ENCODE measurements at places on chromosomes 2 and 18.

DNA sequence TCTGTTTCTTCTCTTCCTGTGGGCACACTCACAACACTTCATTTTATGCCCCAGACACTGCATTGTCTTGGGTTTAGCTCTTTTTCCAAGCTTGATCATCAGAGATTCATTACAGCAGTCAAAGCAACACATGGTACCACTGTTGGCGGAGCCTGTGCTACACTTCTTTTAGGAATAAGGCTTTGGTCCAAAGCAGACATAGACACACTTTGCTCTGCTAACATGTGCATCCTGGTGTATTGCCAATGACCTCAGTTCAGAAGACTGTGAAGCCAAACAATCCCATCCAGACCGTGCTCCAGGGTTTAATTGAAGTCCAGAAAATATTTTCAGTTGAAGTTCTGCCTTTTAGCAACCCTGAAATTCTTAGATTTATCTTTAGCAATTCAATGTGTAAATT lies 354.6 kb upstream of the RAB12 start:
- DNase-seq, result peak; percentile 38

- DNase-seq, result no peak
These were observed 68.3 kb downstream of the MRO start for GRCh38 chr18:50751490-50751889.

GRCh38 chr2:215571689-215572088 lies 135.8 kb upstream of the FN1 start:
- DNase-seq, result no peak

DNA sequence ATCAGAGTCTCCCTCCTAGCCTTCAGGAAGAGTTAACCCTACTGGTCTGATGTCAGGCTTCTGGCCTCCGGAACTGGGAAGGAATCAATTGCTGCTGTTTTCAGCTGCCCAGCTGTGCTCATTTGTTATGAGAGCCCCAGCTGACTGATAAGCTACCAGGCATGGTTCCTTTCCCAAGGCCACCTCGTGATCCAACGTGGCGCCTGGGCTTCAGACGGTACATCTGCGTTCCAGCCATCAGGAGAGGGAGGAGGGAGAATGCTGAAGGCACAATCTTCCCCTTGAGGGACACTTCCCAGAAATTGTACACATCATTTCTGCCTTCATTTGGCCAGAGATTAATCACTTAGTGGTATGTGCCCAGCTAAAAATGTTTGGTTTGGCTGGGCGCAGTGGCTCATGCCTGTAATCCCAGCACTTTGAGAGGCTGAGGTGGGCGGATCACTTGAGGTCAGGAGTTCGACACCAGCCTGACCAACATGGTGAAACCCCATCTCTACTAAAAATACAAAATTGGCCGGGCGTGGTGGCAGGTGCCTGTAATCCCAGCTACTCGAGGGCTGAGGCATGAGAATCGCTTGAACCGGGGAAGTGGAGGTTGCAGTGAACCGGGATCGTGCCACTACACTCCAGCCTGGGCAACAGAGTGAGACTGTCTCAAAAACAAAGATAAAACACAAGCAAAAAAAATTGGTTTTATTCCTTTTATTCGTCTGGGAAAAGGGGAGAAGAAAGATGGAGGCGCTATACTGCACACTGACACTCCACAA lies 10.5 kb upstream of the ARMC9 start:
- DNase-seq, result peak; percentile 78

DNA sequence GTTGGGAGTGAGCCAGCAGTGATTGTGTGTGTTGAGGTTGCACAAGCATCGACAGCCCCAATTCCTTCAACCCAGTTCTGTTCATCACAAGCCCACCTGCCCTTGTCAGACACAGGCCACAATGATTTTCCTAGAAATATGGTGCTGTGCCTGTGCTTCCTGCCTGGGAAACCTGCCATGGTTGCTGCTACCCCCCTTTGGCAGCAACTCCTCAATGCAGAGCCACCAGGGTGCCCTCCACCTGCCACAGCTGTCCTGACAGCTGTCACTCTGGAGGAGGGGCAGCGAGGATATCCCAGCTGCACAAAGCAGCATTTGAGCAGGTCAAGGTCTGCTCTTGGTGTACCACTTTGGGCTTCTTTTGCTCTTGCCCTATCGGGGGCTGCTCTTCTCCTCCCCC lies 27.1 kb downstream of the SMIM21 start:
- DNase-seq, result no peak

- DNase-seq, result no peak
These were observed 2.7 kb upstream of the DTYMK start for GRCh38 chr2:241689306-241689705.

DNA sequence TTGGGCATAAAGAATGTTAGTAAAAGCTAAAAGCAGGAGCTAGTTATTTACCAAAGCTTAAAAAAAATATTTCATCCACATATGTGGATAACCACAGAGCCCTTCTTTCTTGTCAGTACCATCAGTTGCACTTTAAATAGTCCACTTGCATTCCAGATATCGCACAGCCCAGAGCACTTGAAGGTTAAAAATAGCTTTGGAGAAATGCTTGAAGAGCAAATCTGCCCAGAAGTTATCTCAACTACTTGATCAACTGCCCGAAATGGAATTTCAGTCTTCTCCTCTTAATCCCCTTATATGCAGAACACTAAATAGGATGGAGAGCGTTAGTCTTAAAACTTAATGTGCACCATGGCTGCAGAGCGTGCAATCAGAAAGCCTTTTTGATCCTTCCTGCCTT lies 148.3 kb downstream of the PLEKHA3 start:
- peak; percentile 20 for DNase-seq

DNA sequence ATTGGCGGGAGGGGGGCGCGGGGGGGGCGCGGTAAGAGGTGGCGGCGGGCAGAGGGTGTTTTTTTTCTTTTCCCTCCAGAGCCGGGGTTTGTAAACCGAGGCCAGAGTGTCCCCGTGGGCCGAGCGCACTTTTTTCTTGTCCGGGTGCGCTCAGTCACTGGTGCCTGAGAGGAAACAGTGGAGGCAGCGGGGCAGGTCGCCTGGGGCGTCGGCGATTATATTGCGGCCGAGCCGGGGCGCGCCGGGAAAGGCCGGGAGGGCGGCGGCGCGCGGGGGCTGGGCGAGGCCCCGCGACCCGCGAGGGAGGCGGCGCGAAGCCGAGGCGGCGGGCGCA lies 275 bp downstream of the HOXD8 start:
- DNase-seq, result no peak

- DNase-seq, result no peak
These were observed 22.9 kb upstream of the GPR55 start for GRCh38 chr2:230947908-230948365.

DNA sequence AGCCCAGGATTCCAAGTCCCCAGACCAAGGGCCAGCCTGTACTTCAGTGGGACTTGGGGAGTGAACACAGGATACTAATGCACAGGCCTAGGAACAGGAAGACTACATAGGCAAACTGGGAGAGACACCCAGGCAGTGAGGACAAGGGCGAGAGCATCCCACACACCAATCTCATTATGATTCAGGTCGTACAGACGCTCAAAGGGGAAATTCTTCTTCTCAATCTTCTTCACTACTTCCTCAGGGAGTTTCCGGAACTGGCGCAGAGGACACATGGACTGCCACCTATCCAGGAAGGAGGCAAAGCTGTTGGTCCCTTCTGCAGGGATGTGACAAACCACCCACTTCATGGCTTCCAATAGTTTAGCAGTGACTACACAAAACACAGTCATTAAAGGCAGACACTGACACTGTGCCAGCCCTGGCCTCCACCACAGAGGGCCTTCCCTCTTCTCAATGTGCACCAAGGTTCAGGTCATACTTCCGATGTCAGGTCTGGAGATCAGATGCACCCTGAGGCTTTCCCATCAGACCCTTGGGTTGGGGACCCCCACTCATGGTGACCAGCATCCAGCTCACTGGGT lies 18.0 kb downstream of the SNRNP200 start:
- no peak for DNase-seq

- no peak for DNase-seq
These were observed 30.5 kb downstream of the PREPL start for GRCh38 chr2:44330801-44331200.

DNA sequence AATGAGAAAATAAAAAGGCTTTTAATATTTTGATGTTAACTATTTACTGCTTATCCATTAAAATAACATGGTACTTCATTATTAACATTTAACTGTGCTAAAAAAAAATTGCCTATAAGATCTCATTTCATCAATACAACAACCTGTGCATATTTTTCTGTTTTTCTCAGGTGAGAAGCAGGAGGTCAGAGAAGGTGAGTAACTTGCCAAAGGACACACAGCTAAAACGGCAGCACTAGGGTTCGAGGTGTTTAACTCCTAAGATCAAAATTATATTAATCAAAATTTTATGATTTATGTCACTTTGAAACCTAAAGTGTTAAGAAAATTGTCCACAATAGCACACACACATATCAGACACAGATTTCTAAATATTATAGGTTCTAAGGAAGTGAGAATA lies 366.0 kb downstream of the TGIF1 start:
- no peak for DNase-seq

GRCh38 chr2:95351598-95351915 lies 51.0 kb upstream of the FAHD2A start:
- DNase-seq, result no peak

GRCh38 chr2:241974096-241974495 lies 104.6 kb downstream of the RTP5 start:
- no peak for DNase-seq

GRCh38 chr18:5451150-5451549 lies 92.6 kb downstream of the EPB41L3 start:
- no peak for DNase-seq

DNA sequence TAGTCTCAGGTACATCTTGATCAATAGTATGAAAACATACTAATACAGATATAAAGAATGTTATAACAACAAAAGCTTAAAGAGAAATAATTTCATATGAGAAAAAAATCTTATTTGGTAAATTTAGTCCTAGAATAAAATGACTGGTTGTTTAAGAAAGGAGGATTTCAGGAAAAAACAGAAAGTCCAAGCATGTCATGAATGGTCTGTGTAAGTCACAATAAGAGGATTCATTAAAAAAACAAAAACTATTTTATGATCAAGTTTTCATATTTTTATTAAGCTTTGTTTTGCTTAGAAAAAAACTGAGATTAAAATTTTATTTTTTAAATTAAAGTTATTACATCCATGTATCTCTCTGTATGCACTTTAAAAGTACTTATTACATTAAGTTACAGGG lies 353.9 kb upstream of the SPHKAP start:
- no peak for DNase-seq

DNA sequence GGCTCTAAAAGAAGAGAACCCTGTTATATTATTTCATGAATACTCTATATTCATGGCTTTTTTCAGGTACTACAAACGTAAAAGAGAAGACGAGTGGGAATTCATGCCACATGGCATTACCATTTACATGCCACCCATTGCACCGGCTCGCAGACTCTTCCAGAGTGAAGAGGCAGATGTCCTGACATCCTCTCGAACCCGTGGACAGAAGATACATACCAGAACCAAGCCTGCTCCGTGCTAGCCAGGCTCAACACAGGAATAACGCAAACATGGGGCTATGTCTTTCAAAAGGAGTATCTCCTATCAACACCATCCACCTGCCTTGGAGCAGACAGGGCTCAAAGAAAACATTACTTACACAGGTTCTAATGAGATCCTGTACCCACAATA lies 168.8 kb downstream of the THADA start:
- no peak for DNase-seq

DNA sequence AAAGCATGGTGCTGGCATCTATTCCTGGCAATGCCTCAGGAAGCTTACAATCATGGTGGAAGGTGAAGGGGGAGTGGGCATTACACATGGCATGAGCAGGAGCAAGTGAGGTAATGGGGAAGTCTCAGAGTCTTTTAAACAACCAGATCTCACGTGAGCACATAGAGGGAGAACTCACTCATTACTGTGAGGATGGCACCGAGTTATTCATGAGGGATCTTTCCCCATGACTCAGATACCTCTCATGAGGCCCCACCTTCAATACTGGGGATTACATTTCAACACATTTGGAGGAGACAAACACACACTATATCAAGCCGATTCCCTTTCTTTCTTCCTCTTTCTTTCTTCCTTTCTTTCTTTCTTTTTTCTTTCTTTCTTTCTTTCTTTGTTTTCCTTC lies 47.9 kb upstream of the FANCL start:
- DNase-seq, result no peak

GRCh38 chr2:131041402-131042147 lies 51.7 kb downstream of the FAM168B start:
- no peak for DNase-seq

DNA sequence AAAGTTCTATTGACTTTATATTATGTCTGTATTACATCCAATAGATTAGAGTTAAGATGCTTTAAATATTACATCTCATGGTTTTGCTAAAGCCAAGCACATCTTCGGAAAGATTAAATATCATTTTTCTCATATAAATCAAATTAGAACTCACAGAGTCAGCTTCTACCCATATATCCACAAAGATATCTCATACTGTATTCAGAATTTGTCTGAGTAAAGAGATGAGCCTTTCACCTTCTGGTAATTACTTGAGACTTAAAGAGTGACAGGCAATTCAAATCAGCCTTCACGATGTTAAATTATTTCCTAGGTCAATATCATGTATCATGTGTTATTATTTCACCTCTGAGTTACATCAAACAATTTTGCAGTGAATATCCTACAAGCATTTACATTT lies 13.0 kb downstream of the CCDC178 start:
- no peak for DNase-seq

DNA sequence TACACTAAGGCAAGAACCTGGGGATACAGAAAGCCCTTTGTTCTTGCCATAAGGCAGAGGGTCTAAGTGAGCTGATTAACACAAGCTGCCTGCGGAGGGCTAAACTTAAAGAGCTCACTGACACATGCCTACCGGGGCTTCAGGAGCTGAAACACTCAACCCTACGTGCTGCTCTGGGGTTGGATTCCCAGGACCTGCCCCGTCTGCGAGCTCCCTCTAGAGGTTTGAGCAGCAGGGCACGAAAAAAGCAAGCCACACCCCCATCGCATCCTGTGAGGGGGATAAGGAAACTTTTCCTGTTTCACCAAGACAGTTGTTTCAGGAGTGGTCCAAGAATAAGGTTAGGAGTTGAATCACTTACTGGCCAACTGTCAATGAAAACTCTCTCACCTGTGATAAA lies 562.1 kb downstream of the TMX3 start:
- DNase-seq, result no peak

GRCh38 chr2:11852526-11853196 lies 106.2 kb downstream of the LPIN1 start:
- DNase-seq, result no peak

DNA sequence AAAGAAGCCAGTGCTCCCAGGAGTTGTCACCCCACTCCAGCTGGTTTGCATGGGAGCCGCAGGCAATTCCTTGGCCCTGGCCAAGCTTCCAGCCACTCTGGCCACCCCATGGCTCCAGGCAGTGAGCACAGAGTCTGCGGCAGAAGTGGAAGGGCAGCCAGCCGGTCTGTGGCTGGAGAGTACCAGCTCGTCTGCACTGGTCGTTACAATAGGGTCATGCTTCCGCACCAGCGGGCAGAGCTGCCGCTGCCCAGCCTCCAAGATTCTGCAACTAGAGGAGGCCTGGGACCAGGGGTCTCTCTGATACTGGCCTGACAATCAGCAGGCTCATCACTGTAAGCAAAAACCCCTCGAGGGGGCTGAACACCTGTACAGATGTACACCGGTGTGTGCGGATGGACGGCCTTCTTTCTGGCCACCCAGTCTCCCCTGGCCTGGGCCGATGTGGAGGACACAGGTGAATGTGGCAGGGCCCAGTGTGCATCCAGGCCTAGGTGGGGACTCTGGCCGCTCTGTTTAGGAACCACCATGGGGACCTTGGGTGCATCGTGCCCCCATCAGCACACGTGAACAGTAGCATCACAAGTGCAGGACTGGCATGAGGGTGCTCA lies 51.9 kb upstream of the ODC1 start:
- no peak for DNase-seq
